ENCODE measurements at places on chromosomes 5 and 9.

DNA sequence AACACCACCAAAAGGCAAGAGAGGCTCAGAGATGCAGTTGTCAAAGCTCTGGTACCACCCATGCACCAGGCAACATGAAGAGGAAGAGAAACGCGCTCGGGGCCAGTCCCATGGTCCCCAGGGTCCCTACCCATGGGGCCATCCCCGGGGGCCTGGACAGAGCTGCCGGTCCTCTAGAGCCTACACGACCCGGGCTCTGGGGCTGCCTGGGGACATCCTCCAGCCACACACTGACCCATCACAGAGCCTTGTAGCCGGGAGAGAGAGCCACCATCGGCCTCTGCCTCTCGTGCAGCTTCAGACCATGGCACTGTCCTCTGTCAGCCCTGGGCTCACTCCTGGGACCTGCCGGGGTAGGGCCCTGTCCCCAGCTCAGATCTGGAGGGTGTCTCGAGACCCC, 23.7 kb downstream of the VAV2 start:
- DNase-seq = no peak

DNA sequence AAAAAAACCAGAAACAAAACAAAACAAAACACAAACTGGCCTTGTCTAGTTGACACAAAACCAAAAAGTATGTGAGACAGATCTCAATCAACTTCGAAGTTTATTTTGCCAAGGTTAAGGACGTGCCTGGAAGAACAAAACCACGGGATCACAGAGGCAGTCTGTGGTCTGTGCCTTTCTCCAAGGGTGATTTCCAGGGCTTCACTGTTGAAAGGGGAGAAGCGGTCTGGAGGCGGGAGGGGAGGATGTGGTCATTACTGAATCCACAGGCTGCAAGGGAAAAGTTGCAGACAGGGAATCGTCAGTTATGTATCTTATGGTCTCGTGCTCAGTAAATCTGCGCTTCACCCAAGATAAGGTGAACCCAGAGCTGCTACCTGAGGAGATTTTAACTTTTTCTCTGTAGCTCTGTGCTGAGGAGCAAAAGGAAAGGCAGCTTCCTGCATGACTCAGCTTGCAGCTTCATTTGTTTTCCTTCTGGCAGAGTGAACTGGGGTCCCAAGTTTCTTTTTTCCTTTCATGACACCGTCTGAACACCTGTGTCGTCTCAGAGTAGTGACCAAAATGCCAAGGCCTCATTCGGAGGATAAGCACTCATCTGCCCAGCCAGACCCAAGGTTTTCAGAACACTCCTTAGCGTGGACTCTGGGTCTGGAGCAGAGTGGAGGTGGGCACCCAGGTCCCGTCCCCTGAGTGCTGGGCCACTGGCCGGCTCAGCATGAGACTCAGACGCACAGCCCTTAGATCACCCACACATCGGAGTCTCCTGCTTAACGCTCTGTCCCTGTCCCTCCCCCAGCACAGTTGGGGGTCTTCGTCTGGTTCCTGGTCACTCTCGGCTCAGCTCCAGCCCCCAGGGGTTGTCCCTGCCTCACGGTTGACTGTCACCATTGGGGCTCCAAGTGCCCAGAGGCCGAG, 25.9 kb downstream of the ROPN1L start:
- DNase-seq = no peak

GRCh38 chr9:13424204-13424603, 144.7 kb upstream of the MPDZ start:
- DNase-seq = no peak

DNA sequence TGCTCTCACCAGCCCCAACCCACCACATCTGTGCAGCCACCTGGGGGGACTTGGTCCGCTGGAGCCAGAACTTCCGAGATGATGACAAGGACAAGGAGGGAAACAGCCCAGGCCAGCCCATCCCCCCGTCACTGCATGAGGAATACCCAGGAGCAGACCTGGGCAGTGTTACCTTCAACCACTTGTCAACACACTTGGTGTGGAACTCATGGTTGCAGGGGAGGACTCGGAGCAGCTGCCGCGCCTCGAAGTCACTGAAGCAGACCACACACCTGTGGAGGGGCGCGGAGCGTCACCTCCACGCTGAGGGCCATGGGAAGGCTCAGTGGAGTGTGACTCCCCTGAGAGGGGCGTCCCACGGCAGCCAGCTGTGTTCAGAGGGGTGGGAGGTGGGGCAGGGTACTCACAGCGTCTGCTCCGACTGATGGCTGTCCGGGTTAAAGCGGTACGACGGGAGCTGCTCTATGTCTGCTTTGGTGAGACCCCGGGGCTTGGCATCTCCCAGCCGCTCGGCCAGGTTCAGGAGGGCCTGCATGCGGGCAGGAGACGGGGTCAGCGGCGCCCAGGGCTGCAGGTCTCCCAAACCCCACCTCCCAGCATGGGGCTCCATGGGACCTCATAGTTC, 8.0 kb downstream of the RNF44 start:
- DNase-seq = no peak

- no peak for DNase-seq
Measured at GRCh38 chr9:80866576-80867227, 822.6 kb downstream of the TLE1 start.

- DNase-seq = no peak
Measured at GRCh38 chr9:16974436-16974835, 104.0 kb upstream of the BNC2 start.

- DNase-seq = no peak
Measured at GRCh38 chr5:57106661-57107060, 67.2 kb upstream of the GPBP1 start.

- no peak for DNase-seq
Measured at GRCh38 chr9:114051281-114051680, 26.8 kb downstream of the AMBP start.

DNA sequence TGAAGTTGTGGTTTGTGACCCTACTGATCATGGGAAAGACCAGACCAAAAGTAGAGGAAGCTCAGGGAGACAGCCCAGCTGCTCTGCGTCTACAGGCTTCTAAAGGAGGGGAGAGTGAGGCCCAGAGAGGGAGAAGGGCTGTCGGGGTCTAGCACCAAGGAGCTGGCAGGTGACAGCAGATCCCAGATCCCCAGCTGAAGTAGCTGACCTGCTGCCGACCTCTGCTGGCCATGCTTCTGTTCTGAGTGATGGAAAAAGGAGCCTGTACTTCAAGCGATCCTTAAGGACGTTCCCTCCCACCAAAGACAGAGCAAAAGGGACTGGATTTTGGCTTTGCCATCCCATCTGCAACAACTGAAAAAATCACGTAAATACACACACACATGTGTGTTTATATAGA, 22.7 kb upstream of the QSOX2 start:
- no peak for DNase-seq

- no peak for DNase-seq
Measured at GRCh38 chr9:127405344-127406125, 8.6 kb downstream of the SLC2A8 start.

DNA sequence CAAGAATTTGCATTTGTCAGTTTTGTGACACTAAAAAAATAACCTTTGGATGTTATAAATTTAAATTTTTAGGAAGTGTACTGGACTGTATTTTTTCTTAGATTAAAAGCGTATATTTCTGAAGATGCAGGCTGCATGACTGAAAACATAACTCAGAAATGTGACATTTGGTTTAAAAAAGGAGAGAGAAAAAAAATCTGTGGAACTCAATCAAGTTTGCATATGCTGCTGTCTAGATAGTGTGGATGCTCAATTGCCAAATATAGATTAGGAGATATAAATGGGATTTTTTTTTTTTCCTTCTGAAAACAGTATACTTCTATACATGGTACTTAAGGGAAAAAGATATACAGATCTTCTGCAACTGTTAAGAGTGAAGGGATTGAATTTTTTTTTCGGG, 402.3 kb downstream of the TAF11L14 start:
- DNase-seq = no peak

DNA sequence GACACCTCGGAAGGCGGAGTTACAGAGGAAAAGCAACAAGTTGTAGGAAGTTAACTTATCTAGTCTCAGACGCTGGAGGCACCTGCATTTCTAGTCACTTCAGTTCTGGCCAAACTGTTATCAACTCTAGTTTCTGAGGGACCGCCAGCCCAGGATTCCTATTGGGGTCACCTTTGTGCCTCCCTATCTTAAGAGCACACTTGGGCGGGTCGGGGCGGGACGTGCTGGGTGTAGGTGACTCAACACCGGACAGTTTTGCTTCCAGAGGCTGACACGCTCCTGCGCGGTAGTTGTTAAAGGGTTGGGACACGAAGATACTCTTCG, 679 bp upstream of the KDM4C start:
- DNase-seq = peak; percentile 57

GRCh38 chr5:74956278-74956677, 90.1 kb upstream of the FAM169A start:
- DNase-seq = no peak

- DNase-seq = no peak
Measured at GRCh38 chr5:112310746-112311145, 108.3 kb downstream of the EPB41L4A start.

- DNase-seq = no peak
Measured at GRCh38 chr5:78791501-78792100, 143.0 kb upstream of the LHFPL2 start.

DNA sequence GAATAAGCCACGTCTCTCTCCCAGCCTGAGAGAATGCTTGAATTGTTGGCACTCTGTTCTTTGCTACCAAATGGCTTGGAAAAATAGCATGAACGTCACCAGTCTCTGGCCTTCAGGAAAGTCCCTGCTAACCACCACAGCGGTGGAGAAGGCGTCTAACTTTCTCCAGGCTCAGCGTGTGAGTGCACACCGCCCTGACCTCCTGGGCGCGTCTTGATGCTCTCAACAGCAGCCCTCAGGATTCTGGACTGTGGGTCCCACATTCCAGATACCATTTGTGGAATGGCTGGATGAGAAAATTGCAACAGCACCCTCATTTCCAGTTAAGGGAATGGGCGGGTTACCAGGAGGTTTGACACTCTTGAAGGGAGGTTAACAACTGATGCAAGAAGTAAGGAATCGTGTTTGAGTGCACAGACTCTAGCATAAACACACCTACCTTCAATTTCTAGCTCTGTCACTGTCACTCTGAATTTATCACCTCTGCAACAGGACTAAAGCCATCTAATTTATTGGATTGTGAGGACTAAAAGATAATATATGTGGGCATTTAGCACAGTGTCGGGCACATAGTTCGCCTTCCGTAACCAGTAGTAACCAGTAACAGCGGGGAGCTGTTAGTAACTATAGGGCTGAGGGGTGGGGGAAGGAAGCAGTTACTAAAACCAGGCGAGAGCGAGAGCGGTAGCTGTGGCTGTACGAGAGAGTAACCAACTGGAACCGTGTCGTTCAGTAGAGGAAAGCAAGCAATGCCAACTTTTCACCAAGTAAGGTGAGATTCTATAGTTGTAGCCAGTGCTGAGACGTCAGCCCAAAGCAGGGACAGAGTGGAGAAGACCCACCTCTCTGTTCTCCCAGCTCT, 807 bp upstream of the PLGRKT start:
- DNase-seq = peak; percentile 47

DNA sequence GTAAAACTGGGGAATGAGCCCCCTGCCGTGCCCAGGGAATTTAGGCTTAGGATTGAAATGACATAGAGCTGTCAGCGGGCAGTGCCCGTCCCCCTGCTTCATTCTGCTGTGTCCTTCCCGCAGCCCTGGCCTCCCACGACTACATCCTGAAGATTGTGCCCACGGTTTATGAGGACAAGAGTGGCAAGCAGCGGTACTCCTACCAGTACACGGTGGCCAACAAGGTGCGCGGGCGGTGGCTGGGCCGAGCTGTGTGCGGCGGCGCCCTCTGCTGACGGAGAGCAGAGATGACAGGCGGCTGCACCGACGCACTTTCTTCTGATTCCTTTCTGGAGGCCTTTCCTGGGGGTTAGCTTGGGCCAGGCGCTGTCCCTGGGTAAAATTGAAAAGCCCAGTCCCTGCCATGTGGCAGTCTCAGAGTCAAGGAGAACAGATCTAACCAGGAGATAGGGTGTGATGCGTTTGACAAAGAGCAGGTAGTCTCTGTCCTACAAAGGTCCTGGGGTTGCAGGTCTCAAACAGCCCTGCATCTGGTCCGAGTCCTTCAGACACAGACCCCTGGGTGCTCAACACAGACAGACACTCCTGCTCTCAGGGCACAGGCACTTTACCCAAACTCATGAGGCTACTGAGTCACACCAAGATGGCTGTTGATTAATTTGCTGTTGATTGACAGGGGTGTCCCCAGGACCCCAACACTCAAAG, 26.8 kb upstream of the RPL26L1 start:
- peak; percentile 76 for DNase-seq

- DNase-seq = no peak
Measured at GRCh38 chr5:159518371-159518770, 188.1 kb upstream of the IL12B start.

GRCh38 chr9:132591244-132591643, 8.8 kb downstream of the BARHL1 start:
- no peak for DNase-seq

DNA sequence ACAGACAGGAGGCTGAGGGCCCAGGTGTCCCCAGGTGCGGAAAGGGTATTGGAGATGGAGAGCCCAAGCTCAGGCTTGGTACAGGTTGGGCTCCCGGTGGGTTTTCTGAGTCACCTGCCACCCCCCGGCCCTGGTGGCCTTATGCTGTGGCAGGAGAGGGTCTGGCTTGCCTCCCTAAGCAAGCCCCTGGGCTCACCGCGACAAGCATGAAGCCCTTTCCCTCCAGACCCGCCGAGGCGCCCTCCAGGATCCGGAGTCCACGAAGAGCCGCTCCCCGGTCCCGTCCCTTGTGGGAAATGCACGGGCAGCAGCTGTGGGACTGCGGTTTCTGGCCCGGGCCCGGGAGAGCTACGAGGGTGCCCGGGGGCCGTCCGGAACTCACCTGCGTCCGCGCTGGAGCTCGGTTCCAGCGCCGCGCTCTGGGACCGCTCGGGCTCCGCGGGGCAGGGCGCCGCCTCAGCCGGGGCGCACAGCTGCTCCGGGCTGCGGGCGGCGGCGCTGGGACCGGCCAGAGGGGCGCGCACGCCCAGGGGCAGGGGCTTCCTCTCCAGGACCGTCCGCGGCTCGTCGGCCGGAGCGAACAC, 757 bp downstream of the SAPCD2 start:
- no peak for DNase-seq

GRCh38 chr5:171295299-171295698, 13.7 kb upstream of the TLX3 start:
- no peak for DNase-seq

GRCh38 chr9:76255781-76256455, 138.3 kb downstream of the RFK start:
- DNase-seq = peak; percentile 58

DNA sequence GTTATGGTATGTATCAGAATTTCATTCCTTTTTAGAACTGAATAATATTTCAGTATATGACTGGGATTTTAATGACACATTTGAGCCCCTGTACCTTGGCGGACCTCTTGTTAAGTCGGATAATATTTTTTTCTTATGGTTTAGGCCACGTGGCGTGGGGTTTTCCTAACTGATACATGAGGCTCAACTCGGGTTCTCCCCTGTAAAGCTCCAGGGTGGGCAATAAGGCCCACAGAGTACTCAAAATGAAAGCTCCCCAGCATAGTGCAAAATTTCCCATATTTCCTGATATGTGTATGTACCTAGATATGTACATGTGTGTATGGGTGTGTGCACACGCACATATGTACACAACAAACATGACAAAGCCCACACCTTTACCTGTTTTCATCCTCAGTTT, 24.5 kb downstream of the TICAM2 start:
- no peak for DNase-seq

Measured in NCI-H460 (cell line).